ENCODE measurements at places on chromosomes 5 and 9.

DNA sequence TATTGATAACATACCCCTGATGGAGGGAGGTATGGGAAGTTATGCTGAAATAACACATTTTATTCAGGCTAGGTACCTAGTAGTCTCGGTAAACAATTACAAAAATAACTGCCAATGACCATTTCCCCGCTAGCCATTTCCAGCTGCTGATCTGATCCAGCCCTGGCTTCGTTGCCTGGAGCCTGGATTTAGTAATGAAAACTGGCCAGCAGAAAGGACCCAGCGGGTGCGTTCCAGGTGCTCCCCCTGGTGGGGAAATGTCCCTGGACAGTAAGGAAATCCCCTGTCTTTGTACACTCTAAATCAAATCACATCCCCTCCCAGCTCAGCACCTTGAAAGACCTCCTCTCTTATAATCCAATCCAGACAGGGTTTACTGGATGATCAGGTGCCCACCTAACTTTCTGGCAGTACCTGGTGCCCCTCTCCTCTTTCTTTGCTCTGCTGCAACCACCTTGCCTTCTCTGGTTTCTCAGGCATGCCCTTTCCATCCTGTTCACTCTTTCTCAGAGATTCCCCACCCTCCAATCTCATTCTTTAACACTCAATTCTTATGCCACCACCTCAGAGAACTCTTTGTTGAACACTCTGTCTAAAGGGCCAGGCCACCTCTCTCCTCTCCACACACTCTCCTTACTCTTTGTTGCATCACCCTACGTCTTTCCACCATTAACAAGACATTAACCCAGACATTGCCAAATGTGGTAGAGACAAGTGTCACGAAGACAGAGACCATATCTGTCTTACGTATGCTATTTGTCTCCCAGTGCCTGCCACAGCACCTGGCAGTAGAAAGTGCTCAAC, 50.1 kb upstream of the SMAD5 start:
- DNase-seq, result peak; percentile 71

DNA sequence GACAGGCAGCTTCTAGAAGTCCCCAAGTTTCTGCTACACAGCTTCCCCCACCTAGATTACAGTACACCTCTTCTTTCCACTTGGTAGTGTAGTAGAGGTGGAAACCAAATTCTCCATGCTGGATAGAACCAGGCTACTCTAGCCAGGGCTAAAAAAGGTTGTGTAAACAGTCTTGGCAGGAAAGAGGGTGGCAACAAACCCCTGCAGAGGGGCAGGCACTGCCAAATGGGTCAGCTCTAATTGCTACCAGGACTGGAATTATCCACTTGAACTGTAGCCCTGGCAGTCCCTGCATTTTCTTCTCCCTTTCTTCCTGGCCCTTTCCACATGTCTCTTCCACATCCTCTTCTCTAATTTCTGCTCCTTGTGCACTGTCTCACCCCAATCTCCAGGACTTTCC, 24.8 kb downstream of the RANBP3L start:
- DNase-seq, result no peak

GRCh38 chr5:149383399-149383798, 4.3 kb upstream of the IL17B start:
- DNase-seq, result peak; percentile 74

GRCh38 chr5:172502969-172503368, 48.6 kb upstream of the SH3PXD2B start:
- DNase-seq, result no peak

DNA sequence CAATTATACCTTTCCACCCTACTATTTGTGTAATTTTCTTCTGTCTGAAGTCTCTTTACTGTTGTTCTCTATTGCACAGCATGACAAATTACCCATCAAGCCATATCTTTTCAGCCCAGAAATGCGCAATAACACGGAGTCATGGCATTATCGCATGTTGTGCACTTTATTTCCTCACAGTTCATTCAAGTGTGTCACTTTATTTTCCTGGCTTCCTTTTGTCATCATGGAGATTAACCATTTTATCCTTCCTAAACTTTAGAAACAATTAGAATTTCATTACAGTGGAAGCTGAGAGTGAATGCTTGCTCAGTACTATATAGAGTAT, 41.3 kb upstream of the MEF2C start:
- no peak for DNase-seq

DNA sequence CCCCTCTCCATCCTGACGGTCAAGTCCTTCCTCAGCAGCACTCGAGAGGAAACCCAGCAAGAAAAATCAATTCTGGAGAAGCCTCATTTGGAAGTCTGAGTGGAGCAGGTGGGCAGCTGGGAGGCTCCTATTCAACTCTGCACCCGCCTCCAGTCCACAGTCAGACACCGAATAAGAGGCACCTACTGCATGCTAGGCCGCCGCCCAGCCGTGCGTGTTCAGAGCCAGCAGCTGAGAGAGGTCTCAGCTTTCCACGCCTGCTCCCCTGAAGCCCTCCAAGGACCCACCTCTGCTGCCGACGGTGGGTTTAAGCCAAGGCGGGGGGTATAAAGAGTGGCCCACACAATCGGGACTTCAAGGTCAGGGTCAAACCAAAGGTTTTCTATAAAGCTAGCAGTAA, 41.9 kb downstream of the VAV2 start:
- no peak for DNase-seq

DNA sequence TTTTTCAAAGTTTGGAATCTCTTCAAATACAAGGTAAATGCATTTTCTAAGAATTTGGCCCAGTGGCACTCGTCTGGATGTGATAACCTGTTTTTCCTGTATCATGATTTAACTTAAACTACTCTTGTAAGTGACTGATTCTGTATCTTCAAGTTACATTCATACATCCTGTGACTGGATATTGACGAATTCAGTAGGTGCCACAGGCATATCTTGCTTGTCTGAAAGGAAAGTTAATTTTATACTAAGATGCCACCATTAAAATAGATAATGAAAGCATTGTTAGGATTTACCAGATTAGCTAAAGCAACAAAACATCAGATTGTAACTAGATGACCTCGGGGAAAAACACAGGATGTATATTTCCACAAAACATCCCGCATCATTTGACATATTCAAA, 175.3 kb upstream of the ZNF608 start:
- DNase-seq, result no peak

Measured in hepatic stellate cell (primary cell).